Activated CD8-positive, alpha-beta T cell treated with anti-CD3 and anti-CD28 coated beads, Interleukin-2, amount 10 ng/mL, durations not matched to agents 7 days and 5 days (primary cell): ENCODE measurements at places on chromosomes 3 and 15. TPM values are rescaled to one million over a fixed set of nuclear protein-coding genes. Genes with fewer than 3 reads are reported as not detected.
A peak's percentile ranks its signal among the peaks of the same experiment; 100 is the strongest.

INKA1 gene
- total RNA-seq, result 1.3 TPM

DNA sequence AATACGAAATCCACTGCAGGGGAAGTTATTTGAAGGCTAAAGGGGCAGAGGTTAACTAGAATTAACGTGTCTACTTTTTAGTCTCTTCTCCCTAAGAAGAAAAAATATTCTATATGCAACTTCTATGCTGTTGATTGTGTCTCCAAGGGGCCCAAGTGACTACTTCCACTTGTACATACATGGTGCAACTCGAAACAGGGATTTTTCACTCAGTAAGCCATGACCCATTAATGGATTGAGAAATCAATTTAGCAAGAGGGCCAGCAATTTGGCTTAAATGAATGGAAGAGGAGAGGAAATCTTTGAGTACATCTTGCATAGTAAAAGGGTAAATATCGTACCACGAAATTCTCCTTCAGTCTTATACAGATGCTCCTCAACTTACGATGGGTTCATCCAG lies 151.1 kb upstream of the HES1 start:
- no peaks in the 10 kb centered on the region for H3K36me3 ChIP-seq
- H3K27ac ChIP-seq, result no peak overlapping the region
- H3K4me1 ChIP-seq, result no peaks in the 10 kb centered on the region
- H3K27me3 ChIP-seq, result peaks cover 11% of the 10 kb centered on the region
- no peak for DNase-seq
- no peak overlapping the region for H3K4me3 ChIP-seq

DNA sequence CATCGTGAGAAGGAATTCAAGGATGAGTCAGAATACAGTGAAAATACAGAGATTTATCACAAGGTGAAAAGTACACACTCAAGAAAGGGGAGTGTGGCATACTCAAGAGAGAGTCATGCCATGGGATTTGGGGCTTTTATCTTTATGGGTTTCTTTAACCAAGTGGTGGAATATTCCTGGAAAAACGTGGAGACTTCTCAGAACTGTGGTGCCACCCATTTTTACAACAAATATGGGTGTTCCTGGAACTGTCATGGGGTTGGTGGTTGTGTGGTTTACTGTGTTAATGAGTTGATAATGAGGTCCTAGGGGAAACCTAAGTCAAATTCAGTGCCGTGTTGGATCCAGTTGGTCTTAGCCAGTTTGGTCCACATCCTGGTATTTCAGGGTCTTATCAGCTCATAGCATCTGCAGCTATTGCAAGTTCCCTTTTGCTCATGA lies 497.2 kb downstream of the GABRG3 start:
- H3K27me3 ChIP-seq, result no peaks in the 10 kb centered on the region
- DNase-seq, result no peak
- H3K4me1 ChIP-seq, result no peaks in the 10 kb centered on the region
- no peaks in the 10 kb centered on the region for H3K36me3 ChIP-seq
- H3K4me3 ChIP-seq, result no peak overlapping the region

DNA sequence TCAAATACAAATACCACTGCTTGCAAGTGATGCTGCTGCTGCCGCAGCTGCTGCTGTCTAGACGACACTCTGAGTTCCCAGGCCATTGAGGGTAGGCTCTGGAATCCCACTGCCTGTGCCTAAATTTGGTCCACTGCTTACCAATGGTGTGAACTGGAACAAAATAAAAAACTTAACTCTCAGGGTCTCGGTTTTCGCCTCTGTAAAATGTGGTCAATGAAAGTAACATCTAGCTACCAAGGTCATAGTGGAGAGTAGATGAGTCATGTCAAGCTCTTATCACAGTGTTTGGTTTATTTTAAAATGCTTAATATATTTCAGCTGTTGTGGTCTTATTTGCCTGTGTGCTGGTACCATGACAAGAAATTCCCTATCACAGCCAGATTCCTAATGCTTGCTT lies 299.3 kb downstream of the CLSTN2 start:
- H3K27me3 ChIP-seq, result no peaks in the 10 kb centered on the region
- no peak overlapping the region for H3K4me3 ChIP-seq
- H3K27ac ChIP-seq, result no peak overlapping the region
- H3K36me3 ChIP-seq, result no peaks in the 10 kb centered on the region
- no peaks in the 10 kb centered on the region for H3K4me1 ChIP-seq

GOLGA8B gene
- 191 TPM for total RNA-seq

ITIH1 gene
- not detected for total RNA-seq

DNA sequence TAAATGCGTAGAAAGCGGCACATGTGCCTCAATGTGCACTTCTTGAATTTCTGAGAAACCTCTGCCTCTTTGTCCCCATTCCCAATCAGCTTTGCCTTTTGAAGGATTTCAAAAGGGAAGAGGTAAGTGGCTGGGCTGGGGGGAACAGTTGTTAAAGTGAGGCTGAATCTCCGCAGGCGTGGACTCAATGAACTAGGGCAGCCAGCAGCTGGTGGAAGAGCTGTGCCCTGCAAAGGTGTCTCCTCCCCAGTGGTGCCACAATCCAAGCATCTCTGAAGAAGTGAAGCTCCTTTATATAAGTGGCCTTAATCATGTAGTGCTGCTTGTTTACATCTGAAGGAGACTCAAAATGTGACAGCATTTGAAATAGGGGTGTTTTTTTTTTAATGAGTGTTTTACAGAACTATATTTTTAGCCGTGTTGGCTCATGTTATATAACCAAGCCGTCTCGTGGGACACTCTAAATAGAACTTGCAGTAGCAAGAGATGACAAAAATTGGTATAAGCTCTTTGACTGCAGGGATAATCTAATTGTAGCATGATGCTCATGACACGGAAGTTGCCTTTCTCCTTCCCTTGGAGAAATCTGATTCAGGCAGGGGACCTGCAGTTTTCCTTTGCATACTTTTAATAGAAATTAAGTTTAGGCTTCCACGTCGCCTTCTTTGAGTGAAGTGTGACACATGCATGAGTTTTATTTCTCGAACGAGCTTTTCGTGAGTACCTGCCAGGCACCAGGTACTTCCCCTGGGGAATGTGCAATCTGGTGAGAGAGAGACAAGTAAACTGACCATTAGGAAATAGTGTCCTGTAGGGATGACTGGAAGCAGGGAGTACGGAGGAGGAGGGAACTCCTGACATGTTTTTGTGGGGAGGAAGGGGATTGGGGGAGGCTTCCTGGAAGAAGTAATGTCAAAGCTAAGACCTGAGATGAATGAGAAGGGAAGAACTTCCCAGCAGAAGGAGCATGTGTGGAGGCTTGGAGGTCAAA lies 179.7 kb upstream of the BHLHE40 start:
- H3K4me1 ChIP-seq, result peaks cover 20% of the 10 kb centered on the region
- peak overlapping the region; percentile 9 for H3K27ac ChIP-seq
- H3K4me3 ChIP-seq, result no peak overlapping the region

DNA sequence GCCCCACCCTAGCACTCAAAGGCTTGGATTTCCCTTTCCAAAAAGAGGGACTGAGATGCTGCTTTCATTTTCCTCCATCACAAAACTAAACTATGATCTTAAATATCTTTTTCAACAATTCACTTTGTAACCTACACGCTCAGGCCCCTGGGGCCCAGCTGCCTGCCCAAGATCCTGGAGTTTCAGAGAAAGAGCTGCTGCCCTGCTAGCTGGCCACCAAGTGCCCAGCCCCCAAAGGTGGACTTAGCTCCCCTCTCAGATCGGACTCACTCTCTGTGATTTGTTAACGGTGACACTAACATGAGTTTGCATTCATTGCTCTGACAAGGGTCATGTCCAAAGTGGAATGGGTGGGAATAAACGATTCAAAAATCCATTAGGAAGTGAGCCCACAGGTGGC lies 119.6 kb upstream of the SMAD3 start:
- H3K36me3 ChIP-seq, result no peaks in the 10 kb centered on the region
- DNase-seq, result no peak
- H3K4me3 ChIP-seq, result no peak overlapping the region
- H3K4me1 ChIP-seq, result peaks cover 4% of the 10 kb centered on the region
- no peak overlapping the region for H3K27ac ChIP-seq
